ENCODE measurements at places on chromosomes 4 and X. TPM values are rescaled to one million over a fixed set of nuclear protein-coding genes. Genes with fewer than 3 reads are reported as not detected.
A peak's percentile ranks its signal among the peaks of the same experiment; 100 is the strongest.

Gene PHF8
- 12.5 TPM for polyA plus RNA-seq

- DNase-seq = no peak
- no peaks in the 10 kb centered on the region for H3K4me1 ChIP-seq
- H3K36me3 ChIP-seq = no peaks in the 10 kb centered on the region
- H3K27me3 ChIP-seq = no peaks in the 10 kb centered on the region
- no peak overlapping the region for H3K4me3 ChIP-seq
These were observed 160.2 kb upstream of the CPEB2 start for GRCh38 chr4:14841801-14842768.

Gene LINC00632
- not detected for polyA plus RNA-seq

GRCh38 chr4:117700111-117700892, 334.0 kb upstream of the NDST3 start:
- H3K36me3 ChIP-seq = no peaks in the 10 kb centered on the region
- no peak overlapping the region for H3K4me3 ChIP-seq
- no peaks in the 10 kb centered on the region for H3K4me1 ChIP-seq
- no peak overlapping the region for H3K27ac ChIP-seq
- no peaks in the 10 kb centered on the region for H3K27me3 ChIP-seq

DNA sequence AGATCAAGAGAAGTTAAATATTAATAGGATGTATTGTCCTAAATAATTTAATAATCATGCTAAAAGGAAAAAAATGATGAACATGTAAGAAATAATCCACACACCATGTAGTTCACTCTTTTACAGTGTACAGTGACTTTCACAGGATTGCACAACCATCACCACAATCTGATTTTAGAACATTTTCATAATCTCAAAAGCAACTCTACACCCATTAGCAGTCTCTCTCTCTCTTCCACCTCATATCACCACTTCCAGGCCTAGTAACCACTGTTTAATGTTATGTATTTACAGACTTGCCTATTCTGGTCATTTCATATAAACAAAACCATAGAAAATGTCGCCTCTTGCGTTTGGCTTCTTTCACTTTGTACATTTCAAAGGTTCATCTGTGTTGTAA, 153.4 kb downstream of the FSTL5 start:
- H3K27me3 ChIP-seq = no peaks in the 10 kb centered on the region
- H3K27ac ChIP-seq = no peak overlapping the region
- no peaks in the 10 kb centered on the region for H3K36me3 ChIP-seq
- no peaks in the 10 kb centered on the region for H3K4me1 ChIP-seq

Gene CYBB
- 0.63 TPM for polyA plus RNA-seq

- peaks cover 9% of the 10 kb centered on the region for H3K36me3 ChIP-seq
- no peak overlapping the region for H3K27ac ChIP-seq
- no peaks in the 10 kb centered on the region for H3K4me1 ChIP-seq
These were observed 51.0 kb downstream of the GRSF1 start for GRCh38 chr4:70788733-70789132.

Gene TMEM33
- 34.0 TPM for polyA plus RNA-seq

GRCh38 chr4:8775121-8775520, 96.5 kb downstream of the HMX1 start:
- H3K27me3 ChIP-seq = peaks cover 37% of the 10 kb centered on the region
- no peak for DNase-seq
- H3K4me3 ChIP-seq = no peak overlapping the region
- H3K4me1 ChIP-seq = no peaks in the 10 kb centered on the region

Gene SORBS2
- not detected for polyA plus RNA-seq

GRCh38 chr4:187493661-187494060, 501.9 kb upstream of the ZFP42 start:
- H3K36me3 ChIP-seq = no peaks in the 10 kb centered on the region
- H3K27me3 ChIP-seq = no peaks in the 10 kb centered on the region
- no peak for DNase-seq
- no peaks in the 10 kb centered on the region for H3K4me1 ChIP-seq
- no peak overlapping the region for H3K27ac ChIP-seq

GRCh38 chr4:158496030-158496741, 25.5 kb upstream of the RXFP1 start:
- H3K36me3 ChIP-seq = no peaks in the 10 kb centered on the region
- peak; percentile 44 for DNase-seq
- no peaks in the 10 kb centered on the region for H3K4me1 ChIP-seq
- no peak overlapping the region for H3K4me3 ChIP-seq
- H3K27ac ChIP-seq = no peak overlapping the region

Gene EMCN
- polyA plus RNA-seq = not detected

DNA sequence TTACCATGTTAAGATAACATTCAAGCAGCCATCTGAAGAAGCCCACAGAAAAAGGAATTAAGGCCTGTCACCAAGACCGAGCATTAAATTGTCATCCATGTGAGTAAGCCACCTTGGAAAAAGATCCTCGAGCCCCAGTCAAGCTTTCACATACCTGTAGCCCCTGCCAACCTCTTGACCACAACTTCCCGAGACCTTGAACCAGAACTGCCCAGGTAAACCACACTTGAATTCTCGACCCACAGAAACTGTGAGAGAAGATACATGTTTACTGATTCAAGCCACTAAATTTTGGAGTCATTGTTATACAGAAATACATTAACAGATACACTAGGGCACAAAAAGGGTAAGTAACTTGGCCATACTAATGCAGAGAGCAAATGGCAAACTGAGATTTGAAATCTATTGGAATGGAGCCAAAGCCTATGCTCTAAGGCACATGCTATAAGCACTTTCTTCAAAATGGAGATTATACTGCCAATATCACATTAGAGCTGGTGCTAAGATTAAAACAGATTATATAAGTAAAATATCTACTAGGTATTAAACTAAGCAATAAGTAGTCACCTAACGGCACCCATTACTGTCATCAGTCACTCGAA, 49.5 kb downstream of the FAM13A start:
- H3K36me3 ChIP-seq = peaks cover 30% of the 10 kb centered on the region
- H3K4me1 ChIP-seq = peaks cover 13% of the 10 kb centered on the region
- DNase-seq = no peak

Gene KCNIP4
- polyA plus RNA-seq = not detected

- no peak overlapping the region for H3K4me3 ChIP-seq
- H3K4me1 ChIP-seq = peaks cover 14% of the 10 kb centered on the region
- peaks cover 37% of the 10 kb centered on the region for H3K36me3 ChIP-seq
- H3K27me3 ChIP-seq = no peaks in the 10 kb centered on the region
- DNase-seq = peak; percentile 61
These were observed 117.8 kb downstream of the AFF1 start for GRCh38 chr4:87052615-87053014.

DNA sequence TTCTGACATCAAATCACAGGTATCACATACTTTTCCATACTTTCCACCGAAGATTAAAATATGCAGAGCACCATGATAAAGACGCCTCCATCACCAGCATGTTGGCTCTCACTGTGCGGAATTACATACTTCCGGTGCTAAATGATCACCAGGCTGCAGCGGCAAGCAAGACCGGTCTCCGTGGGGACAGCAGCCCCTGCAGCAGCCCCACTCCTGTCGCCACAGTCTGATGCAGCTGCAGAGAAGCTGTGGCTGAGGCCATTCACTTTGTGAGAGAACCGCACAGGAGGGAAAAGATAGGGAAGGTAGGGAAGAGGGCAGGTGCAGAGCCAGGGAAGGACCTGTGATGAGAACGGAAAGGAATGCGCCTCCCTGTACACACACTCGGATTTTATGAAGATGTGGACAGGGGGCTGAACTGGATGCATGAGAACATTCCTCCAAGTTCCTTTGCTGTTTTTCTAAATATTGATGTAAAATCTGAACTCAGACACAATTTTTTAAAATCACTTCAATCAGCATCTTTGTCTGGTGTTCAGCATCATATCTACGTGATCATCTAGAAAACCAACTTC, 38.3 kb downstream of the AFAP1 start:
- no peaks in the 10 kb centered on the region for H3K4me1 ChIP-seq
- H3K4me3 ChIP-seq = no peak overlapping the region
- H3K27ac ChIP-seq = no peak overlapping the region

DNA sequence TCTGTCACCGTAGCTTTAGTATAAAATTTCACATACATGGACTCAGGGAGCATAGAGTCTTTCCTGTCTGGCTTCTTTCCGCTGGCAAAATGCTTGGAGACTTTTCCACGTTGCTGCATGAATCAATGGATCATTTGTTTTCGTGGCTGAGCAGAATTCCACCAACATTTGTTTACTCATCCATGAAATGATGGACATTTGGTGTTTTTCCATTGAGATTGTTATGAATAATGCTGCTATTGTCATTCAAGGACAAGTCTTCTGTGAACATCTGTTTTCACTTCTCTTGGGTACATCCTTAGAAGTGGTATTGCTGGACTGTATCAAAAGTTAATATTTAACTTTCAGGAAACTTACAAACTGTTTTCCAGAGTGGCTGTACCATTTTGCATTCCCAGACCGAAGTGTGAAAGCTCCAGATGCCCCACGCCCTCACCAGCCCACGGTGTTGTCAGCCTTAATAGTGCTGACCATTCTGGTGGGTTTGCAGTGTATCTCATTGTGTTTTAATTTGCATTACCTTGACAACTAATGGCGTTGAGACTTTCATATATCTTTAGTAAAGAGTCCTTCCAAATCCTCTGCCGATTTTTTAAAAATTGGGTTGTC, 5.8 kb upstream of the TMEM271 start:
- peaks cover 5% of the 10 kb centered on the region for H3K27me3 ChIP-seq
- no peaks in the 10 kb centered on the region for H3K4me1 ChIP-seq
- H3K4me3 ChIP-seq = no peak overlapping the region
- H3K27ac ChIP-seq = no peak overlapping the region
- no peak for DNase-seq

DNA sequence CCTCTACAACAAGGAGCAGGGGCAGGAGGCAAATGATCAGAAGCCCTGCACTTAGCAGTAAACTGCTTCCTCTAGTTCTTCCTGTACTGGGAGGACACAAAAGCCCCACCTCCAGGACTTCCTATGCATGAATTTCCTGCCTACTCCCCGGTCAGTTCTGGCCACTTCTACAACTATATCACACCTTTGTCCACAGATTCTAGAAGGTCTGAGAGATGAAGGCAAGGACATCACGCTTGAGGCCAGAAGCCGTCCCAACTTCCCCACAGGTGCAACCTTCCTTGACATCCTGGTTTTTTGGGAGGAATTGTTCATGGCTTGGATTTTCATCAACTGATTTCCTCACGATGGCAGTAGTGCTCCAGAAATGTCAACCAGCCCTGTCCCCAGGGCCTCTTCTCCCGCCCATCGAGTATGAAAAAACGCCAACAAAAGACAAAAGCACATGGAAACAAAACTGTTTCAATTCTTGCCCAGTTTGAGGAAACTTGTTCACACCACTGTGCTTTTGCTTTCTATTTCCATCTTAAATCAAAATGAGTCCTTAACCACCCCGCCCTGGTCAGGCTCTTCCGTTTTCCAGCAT, 206.5 kb upstream of the STK26 start:
- peaks cover 27% of the 10 kb centered on the region for H3K36me3 ChIP-seq
- H3K27me3 ChIP-seq = no peaks in the 10 kb centered on the region
- H3K4me1 ChIP-seq = peaks cover 8% of the 10 kb centered on the region
- no peak for DNase-seq

Gene SMR3B
- polyA plus RNA-seq = not detected

GRCh38 chrX:37787423-37787869, 7.6 kb downstream of the CYBB start:
- no peaks in the 10 kb centered on the region for H3K27me3 ChIP-seq
- H3K4me3 ChIP-seq = no peak overlapping the region
- H3K4me1 ChIP-seq = no peaks in the 10 kb centered on the region
- no peak overlapping the region for H3K27ac ChIP-seq

Gene NMU
- 703 TPM for polyA plus RNA-seq

Gene ZNF630
- polyA plus RNA-seq = 0.37 TPM

DNA sequence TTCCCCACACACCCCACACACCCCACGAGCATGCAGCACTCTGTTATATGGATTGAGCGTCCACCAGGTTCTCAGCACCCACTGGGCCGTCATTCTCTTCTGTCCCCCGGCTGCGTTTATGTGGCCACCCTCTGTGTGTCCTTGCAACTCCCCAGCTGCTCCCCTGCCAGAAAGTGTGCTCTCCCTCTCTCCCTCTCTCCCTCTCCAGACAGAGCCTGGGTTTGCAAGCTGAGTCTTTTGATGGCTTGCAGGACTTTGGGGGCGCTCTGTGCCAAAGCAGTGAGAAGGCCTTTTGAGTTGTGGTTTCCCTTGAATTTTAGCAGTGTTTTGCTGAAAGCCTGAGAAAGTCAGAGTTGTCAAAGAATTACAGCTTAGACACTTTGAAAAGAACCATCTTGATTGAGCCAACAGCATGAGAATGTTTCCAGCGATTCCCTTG, 173.5 kb downstream of the DCLK2 start:
- H3K4me1 ChIP-seq = peaks cover 4% of the 10 kb centered on the region
- no peaks in the 10 kb centered on the region for H3K36me3 ChIP-seq
- no peaks in the 10 kb centered on the region for H3K27me3 ChIP-seq
- H3K27ac ChIP-seq = no peak overlapping the region

GRCh38 chrX:129840344-129840743, 3.3 kb downstream of the ZDHHC9 start:
- H3K4me1 ChIP-seq = peaks cover 8% of the 10 kb centered on the region
- H3K27ac ChIP-seq = no peak overlapping the region
- H3K36me3 ChIP-seq = peaks cover 35% of the 10 kb centered on the region
- no peaks in the 10 kb centered on the region for H3K27me3 ChIP-seq
- no peak for DNase-seq

DNA sequence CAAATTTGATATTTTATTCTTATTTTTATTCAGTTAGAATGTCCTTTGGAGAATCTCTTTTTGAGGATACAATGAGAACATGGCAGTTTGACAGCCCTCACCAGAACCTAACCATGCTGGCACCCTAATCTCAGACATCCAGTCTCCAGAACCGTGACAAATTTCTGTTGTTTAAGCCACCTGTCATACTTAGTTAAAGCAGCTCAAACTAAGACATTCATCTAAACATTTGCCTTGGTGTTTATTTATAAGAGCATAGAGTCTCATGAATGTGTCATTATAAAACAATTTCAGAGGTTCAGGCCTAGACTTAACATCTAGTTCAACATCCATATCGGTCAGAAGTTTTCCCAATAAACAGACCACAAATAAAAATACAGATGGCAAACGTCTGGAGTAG, 125.1 kb upstream of the FUNDC1 start:
- H3K27ac ChIP-seq = no peak overlapping the region
- no peak overlapping the region for H3K4me3 ChIP-seq
- H3K27me3 ChIP-seq = no peaks in the 10 kb centered on the region
- DNase-seq = no peak
- H3K4me1 ChIP-seq = no peaks in the 10 kb centered on the region

GRCh38 chr4:56791316-56791715, 30.2 kb downstream of the SPINK2 start:
- no peaks in the 10 kb centered on the region for H3K4me1 ChIP-seq
- DNase-seq = no peak
- peaks cover 35% of the 10 kb centered on the region for H3K27me3 ChIP-seq
- H3K27ac ChIP-seq = no peak overlapping the region
- H3K4me3 ChIP-seq = no peak overlapping the region
- no peaks in the 10 kb centered on the region for H3K36me3 ChIP-seq

Gene DCAF4L1
- polyA plus RNA-seq = 0.38 TPM

- no peak for DNase-seq
- H3K36me3 ChIP-seq = no peaks in the 10 kb centered on the region
- peaks cover 2% of the 10 kb centered on the region for H3K4me1 ChIP-seq
- no peak overlapping the region for H3K27ac ChIP-seq
- H3K4me3 ChIP-seq = no peak overlapping the region
These were observed 1.2 kb downstream of the DYNLT3 start for GRCh38 chrX:37846141-37846540.

Measured in K562 (cell line).